Stimulated activated CD8-positive, alpha-beta memory T cell treated with anti-CD3 and anti-CD28 coated beads, Interleukin-7, amount 100 ng/mL, for 1 hour (primary cell): ENCODE measurements at places on chromosomes 16 and 17.

- DNase-seq: peak; percentile 30
These were observed 22.8 kb upstream of the PVALEF start for GRCh38 chr17:81142301-81143199.

GRCh38 chr16:85303354-85303883 is 191.1 kb upstream of the CIBAR2 start:
- peak; percentile 43 for DNase-seq

DNA sequence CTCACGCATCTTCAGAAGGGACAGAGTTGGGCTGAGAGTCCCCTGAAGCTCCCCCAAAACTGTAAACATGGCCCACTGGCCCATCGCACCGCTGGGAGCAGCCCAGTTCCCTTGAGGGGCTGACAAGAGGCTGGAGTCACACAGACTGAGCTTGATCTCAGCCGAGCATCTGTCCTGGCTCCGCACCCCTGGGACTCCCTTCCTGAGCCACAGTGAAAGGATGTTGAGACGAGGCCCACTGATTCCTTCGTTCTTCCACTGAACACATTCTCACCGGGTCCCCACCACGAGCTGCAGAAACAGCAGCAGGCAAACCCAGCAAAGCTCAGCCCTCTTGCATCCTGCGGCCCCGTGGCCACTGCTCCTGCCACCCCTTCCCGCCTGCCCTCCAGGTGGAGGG is 145.9 kb upstream of the CIBAR2 start:
- DNase-seq: no peak

- no peak for DNase-seq
These were observed 105.3 kb upstream of the FAM20A start for GRCh38 chr17:68706356-68706920.

DNA sequence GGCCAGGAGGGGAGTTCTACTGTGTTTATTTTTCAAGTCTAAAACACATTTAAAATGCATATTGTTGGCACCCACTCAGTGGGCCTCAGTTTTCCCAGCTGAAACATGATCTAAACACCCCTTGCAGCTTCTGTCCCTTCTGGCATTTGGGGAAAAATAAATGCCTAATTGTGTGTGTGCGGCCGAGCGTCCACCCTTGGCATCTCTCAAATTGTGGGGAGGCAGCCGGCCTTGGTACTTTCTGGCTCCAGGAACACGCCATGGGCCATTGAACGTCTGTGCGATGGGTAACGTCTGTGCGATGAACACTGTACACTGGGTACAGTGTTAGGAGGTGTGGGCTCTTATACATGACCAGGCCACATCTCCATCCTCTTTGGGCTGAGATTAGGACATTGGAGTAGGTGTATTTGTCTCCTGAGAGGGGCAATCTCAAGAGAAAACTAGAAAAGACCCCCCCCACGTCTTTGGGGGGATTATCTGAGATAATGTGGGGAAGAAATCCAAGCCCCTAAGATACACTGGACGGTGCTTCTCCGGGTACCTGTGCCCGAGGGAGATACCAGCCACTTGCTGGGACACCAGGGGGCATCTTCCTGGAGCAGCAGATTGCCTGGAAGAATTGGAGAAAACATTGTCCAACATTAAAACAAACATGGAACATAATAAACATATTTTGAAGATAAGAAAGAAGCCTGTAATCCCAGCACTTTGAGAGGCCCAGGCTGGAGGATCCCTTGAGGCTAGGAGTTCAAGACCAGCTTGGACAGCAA is 54.9 kb downstream of the RAB11FIP4 start:
- no peak for DNase-seq

DNA sequence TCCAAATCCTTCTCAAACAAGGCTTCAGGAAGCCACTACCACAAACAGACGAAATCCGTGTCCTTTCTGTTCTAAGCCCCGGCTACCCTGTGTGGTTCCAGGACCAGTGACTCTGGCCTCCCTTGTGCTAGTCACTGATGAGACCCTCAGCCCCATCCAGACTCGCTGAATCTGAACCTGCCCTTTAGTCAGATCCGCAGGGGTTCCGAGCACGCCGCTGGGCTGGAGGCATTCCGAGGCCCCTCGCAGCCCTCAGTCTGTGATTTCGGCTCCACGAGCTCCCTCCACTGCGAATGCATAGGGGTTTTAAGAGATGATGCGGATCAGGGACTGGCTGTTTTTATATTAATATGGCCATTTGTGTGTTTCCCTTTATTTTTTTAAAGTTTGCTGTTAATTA is 292.7 kb downstream of the IRF8 start:
- DNase-seq: no peak

DNA sequence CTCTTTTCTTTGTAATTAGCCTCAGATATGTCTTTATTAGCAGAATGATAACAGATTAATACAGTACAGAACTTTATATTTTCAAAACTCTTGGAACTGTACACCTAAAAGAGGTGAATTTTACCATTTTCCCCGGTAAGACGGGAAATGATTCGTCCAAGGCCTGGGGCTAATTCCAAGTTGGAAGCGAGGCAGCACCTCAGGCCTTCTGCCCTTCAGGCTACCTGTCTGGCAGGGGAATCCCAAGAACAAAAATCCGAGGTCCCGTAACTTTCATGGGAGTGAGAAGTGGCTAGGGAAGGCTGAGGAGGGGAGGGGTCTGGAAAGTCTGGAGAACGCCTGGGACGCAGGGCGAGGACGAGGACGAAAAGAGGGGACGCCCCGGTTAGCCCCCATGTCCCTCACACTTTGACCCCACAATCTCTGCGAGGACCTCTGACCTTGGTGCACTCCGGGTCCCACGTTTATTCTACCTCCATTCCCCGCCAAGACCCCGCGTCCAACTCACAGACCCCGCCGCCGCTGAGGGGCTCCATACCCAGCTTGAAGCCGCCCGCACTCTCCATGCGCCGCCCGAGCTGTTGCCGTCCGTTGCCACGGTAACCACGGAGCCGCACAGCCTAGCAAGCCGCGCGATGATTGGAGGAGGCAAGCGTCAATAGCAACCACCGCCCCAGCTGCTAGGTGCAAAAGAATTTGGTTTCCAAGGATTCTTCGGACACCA is at the start of gene HYDIN:
TSS of gene HYDIN (minus strand) at position 601 of the 724 bp plus-strand sequence. CDS start 43,827 bp downstream, outside the sequence.
- no peak for DNase-seq

GRCh38 chr16:16067127-16067526 is 117.7 kb downstream of the ABCC1 start:
- no peak for DNase-seq

DNA sequence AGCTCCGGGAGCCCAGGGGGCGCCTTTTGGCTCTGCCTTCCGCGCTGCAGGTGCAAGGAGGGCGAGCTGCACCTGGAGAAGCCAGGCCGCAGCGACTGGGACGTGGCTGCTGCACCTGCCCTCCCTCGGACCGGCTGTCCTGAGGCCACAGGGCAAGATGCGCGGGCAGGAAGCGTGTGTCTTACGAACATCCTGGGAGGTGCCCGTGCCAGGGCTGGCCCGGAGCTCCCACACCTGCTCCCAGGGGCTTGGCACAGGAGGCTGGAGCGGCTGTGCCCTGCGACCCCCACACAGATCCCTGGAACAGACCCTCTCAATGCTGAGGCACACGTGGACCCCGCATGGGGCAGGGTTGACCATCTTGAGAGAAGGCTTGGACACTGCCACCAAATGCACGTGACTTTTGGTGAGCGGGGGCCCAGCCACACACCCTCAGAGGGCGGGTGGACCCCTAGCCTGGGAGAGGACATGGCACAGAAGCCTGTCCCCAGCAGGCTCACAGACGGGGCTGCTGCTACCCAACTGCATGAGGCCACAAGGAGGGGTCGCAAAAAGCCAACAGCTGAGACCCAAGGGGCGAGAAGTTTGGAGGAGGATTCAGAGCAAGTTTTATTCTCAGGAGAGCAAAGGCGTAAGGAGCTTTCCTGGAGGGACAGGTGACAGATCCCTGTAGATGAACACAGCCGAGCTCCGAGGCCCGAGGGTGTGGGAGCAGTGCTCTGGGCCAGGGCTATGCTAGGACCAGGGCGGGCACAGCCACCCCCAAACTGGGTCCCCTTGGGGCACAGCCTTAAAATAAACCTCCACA is 11.4 kb downstream of the NDUFAF8 start:
- no peak for DNase-seq

DNA sequence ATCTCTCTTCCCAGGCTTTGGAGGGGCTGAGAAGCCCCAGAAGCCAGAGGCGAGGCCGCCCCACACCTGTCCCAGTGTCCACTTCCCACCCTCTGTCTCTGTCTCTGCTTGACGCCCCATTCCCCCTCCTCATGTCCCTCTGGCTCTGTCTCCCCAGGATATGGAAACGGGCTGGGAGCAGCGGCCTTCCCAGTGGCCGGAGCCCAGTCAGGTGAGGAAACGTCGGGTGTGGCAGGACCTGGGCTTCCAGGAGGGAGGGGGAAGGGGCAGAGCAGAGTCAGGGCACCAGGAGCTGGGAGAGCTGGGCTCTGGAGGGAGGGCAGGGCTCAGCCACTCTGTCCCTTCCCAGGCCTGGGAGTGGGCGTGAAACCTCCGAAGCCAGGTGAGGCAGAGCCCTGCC is 10.6 kb upstream of the PKMYT1 start:
- DNase-seq: no peak

DNA sequence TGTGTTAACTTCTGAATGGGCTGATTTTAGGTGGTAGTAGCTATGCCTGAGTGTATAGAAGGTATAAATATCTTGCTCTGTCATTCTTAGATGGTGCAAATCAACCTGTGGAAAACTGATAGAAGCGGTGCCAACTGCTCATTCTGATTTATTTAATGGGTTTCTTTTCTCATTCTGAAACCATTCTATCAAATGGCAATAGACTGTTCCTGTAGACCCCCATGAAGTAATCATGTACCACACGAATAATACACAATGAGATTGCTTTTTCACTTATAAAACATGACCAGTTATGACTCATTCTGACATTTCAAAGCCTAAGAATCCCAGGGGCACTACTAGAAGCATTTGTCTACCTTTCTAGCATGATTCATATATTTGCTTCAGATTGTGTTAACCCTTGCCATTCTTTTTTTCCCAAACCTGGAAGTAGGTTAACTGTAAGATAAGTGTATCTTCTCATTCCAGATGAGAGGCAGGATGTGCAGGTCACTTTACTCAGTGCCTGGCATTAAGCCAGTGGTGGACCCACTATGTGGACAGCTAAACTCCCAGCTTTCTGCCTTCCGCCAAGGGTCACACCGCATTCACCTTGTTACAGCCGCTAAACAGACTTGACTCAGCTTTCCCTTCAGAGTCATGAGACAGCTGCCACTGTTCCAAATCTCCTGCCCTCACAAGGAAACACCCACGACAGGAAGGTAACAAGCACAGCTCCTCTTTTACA is 16.4 kb upstream of the SLC16A11 start:
- no peak for DNase-seq

DNA sequence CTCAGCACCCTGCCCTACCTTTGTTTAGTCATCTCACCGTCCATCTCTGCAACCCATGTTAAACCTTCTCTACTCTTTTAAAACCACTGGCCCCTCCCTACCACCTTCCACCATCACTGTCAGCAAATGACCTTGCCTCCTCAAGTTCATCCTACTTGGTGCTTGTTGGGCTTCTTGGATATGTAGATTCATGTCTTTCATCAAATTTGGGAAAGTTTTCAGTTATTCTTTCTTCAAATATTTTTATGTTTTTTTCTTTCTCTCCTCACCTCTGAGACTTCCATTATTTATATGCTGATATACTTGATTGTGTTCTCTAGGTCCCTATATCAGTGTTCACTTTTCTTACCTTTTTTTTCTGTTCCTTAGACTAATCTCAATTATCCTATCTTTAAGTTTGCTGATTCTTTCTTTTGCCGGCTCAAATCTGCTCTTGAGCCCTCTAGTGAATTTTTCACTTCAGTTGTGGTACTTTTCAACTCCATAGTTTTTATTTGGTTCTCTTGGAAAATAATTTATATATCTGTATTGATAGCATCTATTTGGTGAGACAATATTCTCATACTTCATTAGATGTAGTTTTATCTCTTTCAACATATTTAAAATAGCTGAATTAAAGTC is 28.7 kb upstream of the ALDH3A2 start:
- DNase-seq: no peak

- no peak for DNase-seq
These were observed 52.8 kb upstream of the C17orf78 start for GRCh38 chr17:37322826-37323561.

DNA sequence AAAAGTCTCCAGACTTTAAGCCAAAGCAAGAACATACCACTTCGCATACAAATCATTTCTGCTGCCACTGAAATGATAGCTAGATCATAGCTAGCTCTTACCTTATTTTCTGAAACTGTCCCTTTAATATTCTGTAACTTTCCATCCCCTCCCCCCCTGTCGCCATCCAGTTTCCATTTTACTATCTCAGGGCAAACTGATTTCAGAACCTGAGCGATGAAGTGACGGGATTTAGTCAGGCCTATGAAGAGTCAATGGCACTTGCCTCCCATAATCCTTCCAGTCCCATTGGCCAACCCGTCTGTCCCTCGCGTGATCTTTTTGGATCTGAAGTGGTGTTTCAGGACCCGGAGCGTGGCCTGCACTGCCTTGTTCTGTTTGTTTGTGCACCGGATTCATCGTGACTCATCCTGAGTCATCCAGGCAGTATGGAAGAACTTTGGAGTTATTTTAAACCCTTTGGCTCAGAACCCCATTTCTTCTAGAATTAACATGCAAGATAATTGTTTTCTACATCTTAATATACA is 199.8 kb upstream of the CHMP6 start:
- DNase-seq: no peak

- DNase-seq: no peak
These were observed 5.1 kb downstream of the CCL18 start for GRCh38 chr17:36069136-36069535.

- DNase-seq: no peak
These were observed 5.7 kb downstream of the SLC22A31 start for GRCh38 chr16:89194340-89195311.

- peak; percentile 80 for DNase-seq
These were observed at the start of gene SPECC1 for GRCh38 chr17:20009302-20010098. Gene SPECC1 (plus strand): TSS chr17:20009359. CDS start chr17:20096652, 87,293 bp downstream.

DNA sequence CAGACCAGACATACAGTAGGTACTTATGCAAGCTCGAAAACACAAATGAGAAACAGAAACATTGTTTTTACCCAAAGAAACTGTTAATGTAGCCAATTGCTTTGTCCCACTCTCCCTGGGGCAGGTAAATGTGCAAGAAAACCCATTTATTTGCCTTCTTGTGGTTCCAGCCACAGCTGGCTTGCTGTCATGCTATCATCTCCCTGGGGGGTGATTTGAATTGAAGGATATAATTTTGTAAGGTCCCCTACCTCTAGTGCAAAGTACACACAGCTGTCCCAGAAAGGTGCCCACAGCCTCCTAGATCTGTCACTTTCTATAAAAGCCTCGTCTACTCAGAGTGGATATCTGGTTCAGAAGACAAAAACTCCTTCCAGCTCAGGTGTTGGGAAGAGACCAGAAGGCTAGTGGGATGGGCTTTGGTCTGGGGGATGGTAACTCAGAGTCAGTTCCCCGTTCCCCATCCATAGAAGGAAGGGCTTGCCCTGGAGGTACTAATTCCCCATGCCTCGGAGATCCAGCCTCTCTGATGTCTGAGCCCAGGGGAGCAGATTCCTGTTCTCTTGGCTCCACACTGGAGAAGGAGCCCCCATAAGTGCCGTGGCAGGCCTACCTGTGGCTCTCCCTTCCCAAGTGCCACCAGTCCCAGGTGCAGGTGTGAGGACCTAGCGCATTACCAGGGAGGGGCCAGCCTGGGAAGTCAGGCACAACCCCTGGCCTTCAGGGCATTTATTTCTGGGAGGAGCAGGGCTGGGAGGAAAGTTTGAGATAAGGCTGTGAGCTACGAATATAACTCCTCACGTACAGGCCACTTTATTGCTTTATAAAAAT is 2.4 kb upstream of the PRR15L start:
- no peak for DNase-seq

- DNase-seq: peak; percentile 40
These were observed 38.2 kb downstream of the HOXB1 start for GRCh38 chr17:48492401-48493298.
